ENCODE measurements at places on chromosomes 16 and 17.

DNA sequence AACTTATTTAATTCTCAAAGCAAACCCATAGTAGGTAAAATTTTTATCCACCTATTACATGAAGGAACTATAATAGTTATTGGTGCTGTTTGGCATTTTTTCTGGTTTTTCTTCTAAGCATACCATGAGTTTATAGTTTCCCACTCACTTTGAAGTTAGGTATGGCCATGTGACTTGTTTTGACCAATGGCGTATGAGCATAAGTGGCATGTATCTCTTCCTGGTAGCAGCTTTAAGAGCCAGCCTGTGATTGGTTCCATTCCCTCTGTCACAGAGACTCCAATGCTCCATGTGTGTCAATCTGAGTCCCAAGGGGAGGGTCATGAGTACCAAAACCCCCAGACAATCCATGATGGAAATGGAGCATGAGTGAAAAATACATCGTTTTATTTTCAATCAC lies 282.9 kb upstream of the N4BP1 start:
- no peak for DNase-seq

GRCh38 chr17:20206591-20206990 lies 197.4 kb downstream of the SPECC1 start:
- DNase-seq = no peak

DNA sequence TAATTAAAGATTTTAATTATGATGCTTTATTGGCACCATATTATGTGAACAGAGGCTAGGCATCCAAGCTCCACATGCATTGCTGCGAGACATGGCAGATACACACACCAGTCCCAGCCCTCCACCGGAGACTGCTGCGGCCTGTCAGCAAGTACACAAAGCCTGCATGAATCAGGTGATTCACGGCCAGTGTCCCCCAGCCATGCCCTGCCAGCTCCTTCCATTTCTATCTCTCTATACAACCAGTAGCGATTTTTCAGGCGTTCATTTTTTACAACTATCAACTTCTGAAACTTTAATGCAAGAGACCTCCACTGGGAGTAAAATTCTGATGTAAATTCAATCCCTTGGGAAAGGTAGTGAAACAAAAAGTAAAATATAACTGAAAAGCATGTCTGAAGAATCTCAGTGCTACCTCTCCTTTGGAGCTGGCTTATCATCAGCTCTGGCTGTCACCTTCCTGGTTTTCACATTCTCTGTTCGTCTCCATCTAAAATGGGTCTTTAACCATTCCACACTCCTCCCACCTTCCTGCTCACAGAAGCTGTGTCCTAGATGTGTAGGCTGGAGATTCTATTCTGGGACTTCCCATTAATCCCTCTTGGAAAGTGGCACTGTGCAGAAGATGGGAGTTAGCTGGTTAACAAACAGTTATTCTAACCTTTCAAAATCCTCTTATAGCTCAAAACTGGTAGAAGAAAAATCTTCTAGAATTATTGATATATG lies 32.2 kb downstream of the HS3ST3A1 start:
- no peak for DNase-seq

GRCh38 chr17:56171186-56171959 lies 18.1 kb downstream of the ANKFN1 start:
- no peak for DNase-seq

GRCh38 chr17:7478276-7479212 lies 887 bp downstream of the ZBTB4 start:
- DNase-seq = no peak

- DNase-seq = no peak
These were observed 22.7 kb downstream of the CYTH1 start for GRCh38 chr17:78759203-78759968.

DNA sequence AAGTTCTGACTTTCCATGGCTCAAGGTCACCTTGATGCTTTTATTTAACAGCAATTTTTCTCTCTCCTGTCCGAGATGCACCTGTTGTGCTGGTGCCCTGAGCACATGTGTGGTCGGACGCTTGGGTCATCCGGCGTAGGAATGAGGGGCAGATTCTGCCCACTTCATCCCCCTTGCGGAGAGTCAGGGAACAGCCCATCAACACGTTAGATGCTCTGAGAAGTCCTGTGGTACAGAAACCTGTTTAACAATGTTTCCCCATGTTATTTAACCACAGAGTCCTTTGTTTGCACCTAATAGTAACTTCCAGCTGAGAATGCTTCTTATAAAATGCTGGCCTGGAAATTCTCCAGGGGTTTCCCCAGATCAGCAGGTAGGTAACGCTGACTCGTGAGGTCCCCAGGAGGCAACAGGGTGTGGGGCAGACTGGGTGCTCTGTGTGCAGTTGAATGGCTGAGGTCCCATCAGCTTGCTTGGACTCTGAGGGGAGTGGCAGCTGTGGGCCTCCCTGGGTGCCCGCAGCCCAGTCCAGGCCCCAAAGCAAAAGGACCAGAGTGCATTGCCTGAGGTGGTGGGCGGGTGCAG lies 17.8 kb downstream of the DOC2B start:
- DNase-seq = no peak

GRCh38 chr17:65593855-65594845 lies 32.7 kb upstream of the AXIN2 start:
- DNase-seq = no peak

Measured in esophagus squamous epithelium (tissue), 5 donors.